Astrocyte (in vitro differentiated cells and primary cell): ENCODE measurements at places on chromosomes 5 and 9.

DNA sequence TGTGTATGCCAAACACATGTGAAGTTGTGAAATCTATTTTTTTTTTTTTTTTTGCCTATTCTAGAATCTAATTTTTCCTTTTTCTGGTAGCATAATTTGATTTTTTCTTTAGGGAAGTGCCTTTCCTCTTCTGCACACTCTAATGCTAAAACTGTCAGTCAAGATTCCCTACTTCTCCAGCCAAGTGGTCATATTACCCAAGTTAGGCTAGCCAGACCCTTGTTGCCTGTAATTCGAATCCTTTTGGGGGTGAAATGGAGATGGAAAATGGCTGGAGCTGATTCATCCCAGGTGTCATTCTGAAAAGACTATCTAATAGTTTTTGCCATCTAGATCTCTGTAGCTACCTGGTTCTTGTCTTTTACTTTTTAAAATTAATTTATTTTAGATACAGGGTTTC is 24.8 kb upstream of the UBAP1 start:
- H3K4me1 ChIP-seq, result peaks cover 17% of the 10 kb centered on the region
- no peak overlapping the region for H3K4me3 ChIP-seq
- no peak overlapping the region for H3K27ac ChIP-seq
- no peak for DNase-seq
- no peaks in the 10 kb centered on the region for H3K36me3 ChIP-seq

DNA sequence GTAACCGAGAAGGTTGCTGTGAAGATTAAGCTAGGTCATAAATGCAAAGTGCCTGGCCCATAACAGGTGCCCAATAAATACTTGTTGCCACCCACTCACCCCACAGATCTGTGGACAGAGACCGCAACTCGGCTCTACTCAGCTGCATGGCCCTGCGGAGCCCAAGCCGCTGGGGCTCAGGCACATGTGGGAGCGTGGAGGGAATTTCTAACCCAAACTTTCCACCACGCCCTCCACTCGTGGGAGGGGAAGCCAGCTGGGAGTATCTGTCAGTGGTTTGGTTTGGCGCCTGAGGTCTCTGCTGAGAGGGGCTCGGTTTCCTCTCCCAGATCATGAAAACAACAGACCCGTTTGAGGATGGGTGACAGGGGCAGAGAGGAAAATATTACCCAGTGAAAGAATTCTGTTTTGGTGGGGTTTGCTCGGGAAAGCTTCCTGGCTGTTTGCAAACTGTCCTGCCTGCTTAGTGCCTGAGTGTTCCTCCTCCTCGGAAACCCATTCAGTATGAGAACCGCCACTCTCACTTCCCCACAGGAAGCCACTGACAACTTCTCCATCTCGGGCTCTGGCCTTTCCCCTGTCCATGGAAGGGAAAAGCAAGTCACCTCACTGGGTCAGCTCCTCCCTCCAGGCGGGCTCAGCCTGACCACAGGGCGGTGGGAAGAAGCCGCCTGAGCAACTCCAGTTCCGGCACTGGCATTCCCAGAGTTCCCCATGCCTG is 60.1 kb downstream of the RGS3 start:
- DNase-seq, result peak; percentile 10
- H3K27ac ChIP-seq, result no peak overlapping the region

DNA sequence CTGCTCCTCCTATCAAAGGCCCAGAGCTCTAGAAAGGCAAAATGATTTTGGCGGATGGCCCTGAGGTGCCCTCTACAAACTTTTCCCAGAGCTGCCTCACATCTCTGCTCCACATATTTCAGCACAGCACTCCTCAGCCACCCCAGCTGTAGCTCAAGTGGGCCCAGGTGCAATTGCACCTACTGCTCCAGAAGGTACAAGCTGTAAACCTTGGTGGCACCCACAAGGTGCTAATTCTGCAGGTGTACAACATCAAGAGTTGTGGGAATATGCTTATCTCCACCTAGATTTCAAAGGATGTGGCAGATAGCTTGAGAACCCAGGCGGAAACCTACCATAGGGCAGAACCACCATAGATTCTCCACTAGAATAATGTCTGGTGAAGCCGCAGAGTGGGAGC is 432.2 kb downstream of the TMEM232 start:
- no peaks in the 10 kb centered on the region for H3K36me3 ChIP-seq
- no peak for DNase-seq
- H3K27ac ChIP-seq, result no peak overlapping the region
- H3K27me3 ChIP-seq, result no peaks in the 10 kb centered on the region

- no peak overlapping the region for H3K27ac ChIP-seq
- peaks cover 30% of the 10 kb centered on the region for H3K27me3 ChIP-seq
- H3K4me1 ChIP-seq, result peaks cover 15% of the 10 kb centered on the region
- no peaks in the 10 kb centered on the region for H3K36me3 ChIP-seq
- peak; percentile 10 for DNase-seq
Observed at GRCh38 chr5:136195971-136196820, 3.2 kb upstream of the SMIM32 start.

- H3K36me3 ChIP-seq, result no peaks in the 10 kb centered on the region
- no peak overlapping the region for H3K4me3 ChIP-seq
- no peak for DNase-seq
- peaks cover 39% of the 10 kb centered on the region for H3K27me3 ChIP-seq
Observed at GRCh38 chr9:84137968-84138367, 157.4 kb downstream of the RMI1 start.

- H3K4me3 ChIP-seq, result no peak overlapping the region
- no peaks in the 10 kb centered on the region for H3K4me1 ChIP-seq
- no peaks in the 10 kb centered on the region for H3K36me3 ChIP-seq
Observed at GRCh38 chr5:135009736-135010501, 24.1 kb downstream of the PITX1 start.

GRCh38 chr9:116550696-116551436 is 136.2 kb upstream of the TRIM32 start:
- DNase-seq, result peak; percentile 55
- H3K36me3 ChIP-seq, result no peaks in the 10 kb centered on the region
- H3K4me1 ChIP-seq, result peaks cover 14% of the 10 kb centered on the region
- H3K4me3 ChIP-seq, result no peak overlapping the region
- H3K27ac ChIP-seq, result no peak overlapping the region

GRCh38 chr5:174446446-174446845 is 277.9 kb upstream of the MSX2 start:
- H3K36me3 ChIP-seq, result no peaks in the 10 kb centered on the region
- H3K4me3 ChIP-seq, result no peak overlapping the region
- no peaks in the 10 kb centered on the region for H3K4me1 ChIP-seq
- DNase-seq, result peak; percentile 46
- H3K27ac ChIP-seq, result no peak overlapping the region

DNA sequence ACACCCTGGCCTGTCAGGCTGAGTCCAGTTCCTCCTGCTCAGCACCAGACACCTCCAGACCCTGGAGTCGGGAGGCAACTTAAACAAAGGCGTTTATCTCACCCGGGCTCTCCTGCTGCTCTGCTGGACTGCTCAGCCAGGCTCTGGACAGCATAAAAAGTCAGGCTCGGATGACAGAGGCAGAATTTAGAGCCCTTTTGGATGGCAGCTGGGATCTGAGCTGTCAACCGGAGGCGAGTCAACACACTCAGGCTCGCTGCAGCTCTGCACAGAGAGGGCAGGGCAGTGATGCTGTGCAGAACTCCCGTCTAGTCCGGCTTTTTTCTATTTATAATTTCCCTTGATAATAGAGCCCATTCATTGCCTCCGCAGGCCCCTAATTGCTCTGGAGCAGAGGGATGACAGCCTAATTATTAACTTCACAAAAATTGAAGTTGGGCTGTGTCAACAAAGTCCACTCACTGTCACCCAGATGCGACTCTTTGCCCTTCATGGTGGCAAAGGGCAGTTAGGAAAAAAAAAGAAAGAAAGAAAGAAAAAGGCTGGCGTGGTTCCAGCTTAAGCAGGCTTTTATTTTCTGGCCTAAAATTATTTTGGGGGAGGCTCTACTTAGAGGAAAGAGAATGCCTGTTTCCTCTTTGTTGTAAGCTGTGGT is 37.6 kb downstream of the STC2 start:
- no peaks in the 10 kb centered on the region for H3K36me3 ChIP-seq
- peaks cover 19% of the 10 kb centered on the region for H3K4me1 ChIP-seq
- peaks cover 4% of the 10 kb centered on the region for H3K27me3 ChIP-seq
- H3K27ac ChIP-seq, result no peak overlapping the region

- H3K27me3 ChIP-seq, result no peaks in the 10 kb centered on the region
- DNase-seq, result no peak
- H3K4me1 ChIP-seq, result no peaks in the 10 kb centered on the region
Observed at GRCh38 chr9:23754551-23754950, 71.5 kb downstream of the ELAVL2 start.

GRCh38 chr9:16417749-16418148 is 452.7 kb downstream of the BNC2 start:
- peaks cover 25% of the 10 kb centered on the region for H3K27me3 ChIP-seq
- DNase-seq, result peak; percentile 76
- peak overlapping the region; percentile 45 for H3K27ac ChIP-seq
- H3K36me3 ChIP-seq, result peaks cover 5% of the 10 kb centered on the region

GRCh38 chr5:179620293-179620692 is 3.2 kb downstream of the HNRNPH1 start:
- no peaks in the 10 kb centered on the region for H3K27me3 ChIP-seq
- H3K4me3 ChIP-seq, result peak overlapping the region; percentile 91
- peak overlapping the region; percentile 59 for H3K27ac ChIP-seq
- H3K4me1 ChIP-seq, result peaks cover 27% of the 10 kb centered on the region

GRCh38 chr5:178287791-178288105 is 55.1 kb upstream of the PHYKPL start:
- H3K4me3 ChIP-seq, result no peak overlapping the region
- H3K36me3 ChIP-seq, result no peaks in the 10 kb centered on the region
- no peak for DNase-seq
- no peak overlapping the region for H3K27ac ChIP-seq
- H3K27me3 ChIP-seq, result no peaks in the 10 kb centered on the region
- H3K4me1 ChIP-seq, result no peaks in the 10 kb centered on the region

GRCh38 chr5:166961028-166961427 is 1330.4 kb upstream of the WWC1 start:
- H3K27ac ChIP-seq, result no peak overlapping the region
- H3K4me1 ChIP-seq, result no peaks in the 10 kb centered on the region
- H3K4me3 ChIP-seq, result no peak overlapping the region
- DNase-seq, result no peak
- no peaks in the 10 kb centered on the region for H3K36me3 ChIP-seq
- no peaks in the 10 kb centered on the region for H3K27me3 ChIP-seq

GRCh38 chr9:80948066-80948465 is 741.3 kb downstream of the TLE1 start:
- no peaks in the 10 kb centered on the region for H3K4me1 ChIP-seq
- H3K4me3 ChIP-seq, result no peak overlapping the region
- H3K27me3 ChIP-seq, result no peaks in the 10 kb centered on the region
